ENCODE measurements at places on chromosomes 12 and 14.

GRCh38 chr12:48349471-48349870, 1.2 kb downstream of the ZNF641 start:
- DNase-seq: no peak

DNA sequence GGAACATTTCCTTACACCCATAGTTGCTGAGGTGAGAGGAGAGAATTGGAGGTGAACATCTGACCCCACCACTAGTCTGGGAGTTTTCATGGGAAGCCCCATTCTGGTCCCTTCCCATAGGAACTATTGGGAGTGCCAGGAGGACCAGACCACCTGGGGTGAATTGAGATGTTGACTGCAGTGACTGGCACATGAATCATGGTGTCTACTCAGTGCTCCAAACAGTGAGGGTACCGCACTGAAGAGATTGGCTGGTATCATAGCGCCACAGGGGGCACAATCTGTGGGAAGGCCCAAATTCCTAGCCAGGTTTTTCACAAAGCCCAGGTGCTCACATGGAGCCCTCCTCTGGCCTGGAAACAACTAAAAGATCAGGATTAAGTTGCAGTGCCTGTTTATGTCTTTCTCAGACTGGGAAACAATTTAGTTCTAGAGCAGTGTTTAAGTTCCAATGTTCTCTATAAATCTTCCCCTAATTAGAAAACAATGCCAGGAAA, 3.7 kb upstream of the RNASE9 start:
- DNase-seq: no peak

DNA sequence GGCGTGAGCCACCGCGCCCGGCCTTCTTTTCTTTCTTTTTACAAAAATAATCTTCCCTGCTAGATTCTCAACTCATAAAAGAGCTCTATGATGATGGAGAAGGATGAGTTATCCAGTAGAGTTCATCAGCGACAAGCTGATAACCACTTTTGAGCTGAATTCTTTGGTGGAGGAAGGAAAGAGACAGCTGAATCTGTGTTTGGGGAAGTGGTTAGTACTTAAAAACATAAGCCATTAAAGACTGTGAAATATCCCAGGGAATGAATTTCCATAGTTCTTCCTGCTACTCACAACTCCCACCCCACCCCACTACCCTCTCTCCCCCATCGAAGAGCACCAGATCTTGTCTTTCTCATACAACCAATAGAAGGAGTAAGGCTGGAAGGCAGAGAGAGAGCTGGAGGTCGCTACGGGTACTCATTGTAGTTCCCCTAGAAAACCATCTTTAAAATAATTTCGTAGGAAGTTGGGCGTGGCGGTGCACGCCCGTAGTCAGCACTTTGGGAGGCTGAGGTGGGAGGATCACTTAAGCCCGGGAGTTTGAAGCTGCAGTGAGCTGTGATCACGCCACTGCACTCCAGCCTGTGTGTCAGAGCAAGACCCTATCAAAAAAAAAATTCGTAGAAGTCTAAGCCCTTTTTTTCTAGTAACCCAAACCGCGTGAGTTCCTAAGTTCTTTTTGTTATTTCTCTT, 647 bp upstream of the ESPL1 start:
- no peak for DNase-seq

DNA sequence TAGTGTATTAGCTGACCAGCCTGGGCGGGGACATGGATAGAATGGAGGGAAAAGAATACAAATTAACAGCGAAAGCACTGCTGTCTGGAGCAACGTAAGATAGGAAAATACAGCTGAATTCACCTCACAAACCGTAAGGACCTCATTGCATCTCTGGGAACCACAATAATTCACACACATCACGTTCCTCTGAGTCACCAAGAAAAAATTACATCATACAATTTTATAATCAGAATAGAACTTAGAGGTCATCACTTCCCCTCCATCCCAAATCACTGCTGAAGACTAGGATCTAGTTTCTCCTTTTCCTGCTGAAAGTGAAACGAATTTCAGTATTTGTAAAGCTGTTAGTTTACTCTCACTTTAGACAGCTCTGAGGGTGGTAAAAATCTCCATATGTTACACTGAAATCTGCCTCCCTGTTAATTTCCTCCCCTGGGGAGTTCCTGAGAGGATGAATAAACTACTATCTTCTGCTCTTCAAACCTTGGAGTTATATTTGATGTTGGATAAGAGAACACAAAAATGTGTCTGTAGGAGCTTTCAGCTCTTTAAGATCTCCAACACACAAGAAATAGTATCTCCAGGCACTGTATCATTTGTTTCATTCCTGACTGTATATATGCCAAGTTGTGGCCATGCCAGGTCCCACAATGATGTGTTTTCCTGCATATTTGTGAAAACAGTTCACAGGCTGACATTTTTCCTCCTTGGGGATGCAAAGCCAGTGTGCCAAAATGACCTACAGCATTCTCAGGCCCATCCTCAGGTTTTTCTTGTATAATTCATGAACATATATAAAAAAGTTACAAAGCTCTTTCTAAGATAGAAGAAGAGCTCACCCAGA, 63.8 kb upstream of the SSTR1 start:
- DNase-seq: no peak

DNA sequence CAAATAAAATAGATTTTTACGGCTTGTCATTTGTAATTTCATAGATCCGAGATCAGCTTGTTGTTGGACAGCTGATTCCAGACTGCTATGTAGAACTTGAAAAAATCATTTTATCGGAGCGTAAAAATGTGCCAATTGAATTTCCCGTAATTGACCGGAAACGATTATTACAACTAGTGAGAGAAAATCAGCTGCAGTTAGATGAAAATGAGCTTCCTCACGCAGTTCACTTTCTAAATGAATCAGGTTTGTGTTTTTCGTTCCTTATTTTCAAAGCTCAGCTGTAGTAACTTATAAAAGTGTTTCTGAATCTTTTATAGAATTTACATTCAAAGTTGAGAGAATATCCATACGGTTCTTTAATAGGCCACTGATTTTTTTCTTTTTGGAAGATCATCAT, 89.1 kb downstream of the LRRK2 start:
- no peak for DNase-seq

DNA sequence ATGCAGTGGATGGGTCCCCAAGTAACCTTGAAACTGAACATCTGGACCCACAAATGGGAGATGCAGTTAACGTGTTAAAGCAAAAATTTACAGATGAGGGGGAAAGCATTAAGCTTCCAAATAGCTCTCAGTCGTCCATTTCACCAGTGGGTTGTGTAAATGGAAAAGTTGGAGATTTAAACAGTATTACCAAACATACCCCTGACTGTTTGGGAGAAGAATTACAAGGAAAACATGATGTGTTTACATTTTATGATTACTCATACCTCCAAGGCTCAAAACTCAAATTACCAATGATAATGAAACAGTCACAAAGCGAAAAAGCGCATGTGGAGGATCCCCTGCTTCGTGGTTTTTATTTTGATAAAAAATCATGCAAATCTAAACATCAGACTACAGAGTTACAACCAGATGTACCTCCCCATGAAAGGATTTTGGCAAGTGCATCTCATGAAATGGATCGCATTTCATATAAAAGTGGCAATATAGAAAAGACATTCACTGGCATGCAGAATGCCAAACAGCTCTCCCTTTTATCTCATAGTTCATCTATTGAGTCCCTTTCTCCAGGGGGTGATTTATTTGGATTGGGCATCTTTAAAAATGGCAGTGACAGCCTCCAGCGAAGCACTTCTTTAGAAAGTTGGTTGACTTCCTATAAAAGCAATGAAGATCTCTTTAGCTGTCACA, 116.6 kb upstream of the NPAS3 start:
- DNase-seq: no peak

- no peak for DNase-seq
These were observed 345.4 kb downstream of the MED13L start for GRCh38 chr12:115932066-115932465.

DNA sequence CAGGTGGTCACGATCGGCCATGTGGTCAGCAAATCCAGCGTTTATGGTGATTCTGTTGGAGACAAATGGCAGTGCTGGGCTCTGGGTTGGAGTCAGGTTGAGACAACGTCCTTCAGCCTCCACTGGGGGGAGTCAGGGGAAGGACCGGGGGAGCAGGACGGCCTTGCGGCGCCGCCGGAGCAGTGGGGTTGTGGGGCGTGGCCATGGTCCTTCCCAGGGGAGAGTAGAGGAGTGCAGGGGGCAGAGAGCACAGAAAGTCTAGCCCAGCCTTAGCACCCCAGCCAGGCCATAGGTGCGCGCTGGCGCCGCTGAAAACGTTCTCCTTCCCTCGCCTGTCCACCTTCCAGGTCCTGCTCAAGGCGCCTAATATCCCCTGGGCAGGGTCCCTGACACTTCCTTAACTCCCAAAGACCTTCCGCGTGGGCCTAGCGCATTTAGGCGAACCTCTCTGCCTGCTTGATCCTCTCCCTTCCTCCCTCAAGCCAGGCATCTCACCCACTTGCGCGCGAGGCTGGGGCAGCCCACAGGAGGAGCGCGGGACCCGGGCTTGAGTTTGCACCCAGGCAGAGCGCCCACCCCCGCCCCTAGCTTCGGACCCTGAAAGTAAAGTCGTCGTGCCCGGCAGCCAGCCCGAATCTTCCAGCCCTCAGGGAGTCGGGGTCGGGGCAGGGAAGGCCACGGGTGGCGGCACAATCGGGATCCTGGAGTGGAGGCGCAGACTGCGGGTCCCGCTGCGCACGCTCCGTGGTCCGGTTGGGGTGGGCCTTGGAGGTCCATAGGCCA, 3.1 kb upstream of the KIF26A start:
- DNase-seq: no peak

- DNase-seq: no peak
These were observed 115.3 kb upstream of the CPSF6 start for GRCh38 chr12:69123919-69124638.

DNA sequence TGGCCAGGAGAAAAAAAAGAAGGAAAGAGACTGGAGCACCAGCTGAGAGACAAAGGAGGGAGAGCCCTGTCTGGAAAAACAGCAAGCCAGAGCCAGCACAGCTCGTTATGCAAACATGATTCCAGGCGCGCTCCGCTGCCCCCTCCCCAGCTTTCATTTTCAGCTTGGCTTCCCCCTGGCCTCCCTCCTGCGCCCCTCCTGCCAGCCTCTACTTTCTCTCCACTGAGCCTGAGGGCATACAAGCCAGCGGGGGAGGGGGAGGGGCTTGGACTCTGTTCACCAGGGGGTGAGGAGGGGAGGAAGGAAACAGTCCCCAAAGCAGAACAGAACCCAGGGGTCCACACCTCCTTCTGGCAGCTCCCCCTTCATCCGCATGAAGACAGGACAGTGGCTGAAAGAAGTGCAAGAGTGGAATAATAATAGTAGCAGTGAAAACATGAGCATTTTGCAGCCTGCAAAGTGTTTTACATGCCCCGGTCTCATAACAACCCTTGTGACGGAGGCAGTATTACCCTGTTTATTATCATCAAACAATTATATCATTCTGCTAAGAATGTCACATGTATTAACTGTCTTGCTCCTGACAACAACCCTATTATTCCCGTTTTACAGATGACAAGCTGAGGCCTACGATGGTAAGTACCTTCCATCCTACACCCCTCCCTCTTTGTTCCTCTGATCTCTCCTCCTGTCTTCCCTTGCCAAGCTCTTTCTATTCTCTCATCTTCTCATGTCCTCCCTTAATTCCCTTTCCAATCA, 24.2 kb downstream of the SMUG1 start:
- no peak for DNase-seq

- DNase-seq: no peak
These were observed 149.9 kb downstream of the FOXN3 start for GRCh38 chr14:89267163-89267562.

DNA sequence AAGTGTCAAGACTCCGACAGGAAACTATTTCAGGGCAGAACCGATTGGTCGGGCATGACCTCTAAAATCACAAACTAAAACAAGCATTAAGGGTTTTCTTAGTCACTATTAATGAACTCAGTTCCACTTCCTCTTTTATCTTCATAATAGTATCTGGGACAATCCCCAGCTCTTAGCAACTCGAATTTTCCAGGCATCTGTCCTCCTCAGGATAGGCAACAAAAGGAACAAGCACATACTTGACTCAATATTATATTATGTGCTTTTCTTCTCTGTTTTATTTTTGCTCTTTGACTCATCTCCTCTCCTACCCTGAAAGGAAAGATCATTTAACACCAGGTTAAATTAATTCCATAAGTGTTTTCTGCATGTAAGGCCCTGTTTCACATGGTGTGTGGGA, 638.3 kb upstream of the TBX3 start:
- DNase-seq: no peak

DNA sequence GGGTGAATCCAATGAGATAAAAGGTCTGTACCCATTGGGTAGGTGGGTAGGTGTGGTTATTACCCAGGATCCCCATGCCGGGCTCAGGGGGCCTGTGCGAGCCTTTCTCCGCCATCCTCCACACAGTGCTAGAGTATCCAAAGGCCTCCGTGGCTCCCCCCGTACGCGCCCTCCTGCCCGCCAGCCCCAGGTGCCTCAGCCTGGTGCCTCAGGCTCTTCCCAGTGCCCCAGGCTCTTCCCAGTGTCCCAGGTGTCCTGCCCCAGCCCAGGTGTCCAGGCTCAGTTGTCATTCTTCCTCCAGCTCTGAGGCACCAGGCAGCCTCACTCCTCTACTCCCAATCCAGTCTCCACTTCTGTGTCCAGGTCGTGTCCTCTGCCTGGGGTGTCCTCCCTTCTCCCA, 27.6 kb upstream of the YY1 start:
- no peak for DNase-seq

DNA sequence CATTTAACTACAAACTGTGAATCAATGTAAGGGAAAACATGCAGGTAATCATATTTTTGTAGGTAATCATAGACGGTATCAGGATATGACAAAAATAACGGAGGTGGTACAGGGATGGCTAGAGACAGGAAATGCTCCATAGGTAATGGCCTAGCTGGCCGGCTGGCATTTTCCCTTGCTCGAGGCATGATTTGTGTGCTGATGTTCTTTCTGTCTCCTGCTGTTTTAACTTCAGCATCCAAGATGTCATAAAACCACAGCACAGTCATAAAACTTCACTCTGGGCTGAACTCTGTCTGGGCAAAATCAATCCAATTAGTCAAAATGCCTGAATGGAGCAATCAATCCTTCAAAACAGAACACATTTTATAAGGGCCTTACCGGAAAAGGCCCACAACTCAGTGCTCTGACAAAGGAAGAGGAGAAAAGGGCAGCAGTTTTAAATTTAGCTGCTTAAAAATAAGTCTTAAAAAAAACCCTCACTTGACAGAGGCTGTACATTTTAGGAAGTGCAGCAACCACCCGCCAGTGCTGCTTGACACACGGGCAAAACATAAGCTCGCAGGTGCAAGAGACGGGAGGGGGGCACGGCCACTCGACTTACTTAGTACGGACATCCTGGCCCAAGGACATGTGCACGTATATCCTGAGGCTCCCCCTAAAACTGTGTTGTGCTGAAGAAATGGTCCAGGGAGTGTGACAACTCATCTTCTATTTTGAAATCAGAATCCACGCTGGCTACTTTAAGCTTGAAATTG, 40.5 kb upstream of the GPR68 start:
- no peak for DNase-seq

- DNase-seq: no peak
These were observed 813.3 kb downstream of the BCL11B start for GRCh38 chr14:98458702-98459101.
